Fibroblast of pulmonary artery (primary cell): ENCODE measurements at places on chromosomes 7 and 10.

GRCh38 chr10:718143-718700 is 28.8 kb upstream of the DIP2C start:
- no peak for DNase-seq

DNA sequence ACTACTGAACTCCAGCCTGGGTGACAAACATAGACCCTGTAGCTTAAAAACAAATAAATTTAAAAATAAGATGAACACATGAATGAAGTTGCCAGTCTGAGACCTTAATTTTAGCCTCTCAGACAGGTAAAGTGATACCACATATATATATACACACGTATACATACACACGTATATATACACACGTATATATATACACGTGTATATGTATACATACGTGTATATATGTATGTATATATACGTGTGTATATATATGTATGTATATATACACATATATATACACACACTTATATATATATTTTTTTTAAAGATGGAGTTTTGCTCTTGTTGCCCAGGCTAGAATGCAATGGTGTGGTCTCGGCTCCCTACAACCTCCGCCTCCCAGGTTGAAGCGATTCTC is 62.7 kb downstream of the UBE2H start:
- DNase-seq: no peak

- no peak for DNase-seq
Measured at GRCh38 chr10:95758351-95759025, 2.5 kb downstream of the ENTPD1 start.

GRCh38 chr7:67453580-67454380 is 457.1 kb downstream of the TYW1 start:
- no peak for DNase-seq

DNA sequence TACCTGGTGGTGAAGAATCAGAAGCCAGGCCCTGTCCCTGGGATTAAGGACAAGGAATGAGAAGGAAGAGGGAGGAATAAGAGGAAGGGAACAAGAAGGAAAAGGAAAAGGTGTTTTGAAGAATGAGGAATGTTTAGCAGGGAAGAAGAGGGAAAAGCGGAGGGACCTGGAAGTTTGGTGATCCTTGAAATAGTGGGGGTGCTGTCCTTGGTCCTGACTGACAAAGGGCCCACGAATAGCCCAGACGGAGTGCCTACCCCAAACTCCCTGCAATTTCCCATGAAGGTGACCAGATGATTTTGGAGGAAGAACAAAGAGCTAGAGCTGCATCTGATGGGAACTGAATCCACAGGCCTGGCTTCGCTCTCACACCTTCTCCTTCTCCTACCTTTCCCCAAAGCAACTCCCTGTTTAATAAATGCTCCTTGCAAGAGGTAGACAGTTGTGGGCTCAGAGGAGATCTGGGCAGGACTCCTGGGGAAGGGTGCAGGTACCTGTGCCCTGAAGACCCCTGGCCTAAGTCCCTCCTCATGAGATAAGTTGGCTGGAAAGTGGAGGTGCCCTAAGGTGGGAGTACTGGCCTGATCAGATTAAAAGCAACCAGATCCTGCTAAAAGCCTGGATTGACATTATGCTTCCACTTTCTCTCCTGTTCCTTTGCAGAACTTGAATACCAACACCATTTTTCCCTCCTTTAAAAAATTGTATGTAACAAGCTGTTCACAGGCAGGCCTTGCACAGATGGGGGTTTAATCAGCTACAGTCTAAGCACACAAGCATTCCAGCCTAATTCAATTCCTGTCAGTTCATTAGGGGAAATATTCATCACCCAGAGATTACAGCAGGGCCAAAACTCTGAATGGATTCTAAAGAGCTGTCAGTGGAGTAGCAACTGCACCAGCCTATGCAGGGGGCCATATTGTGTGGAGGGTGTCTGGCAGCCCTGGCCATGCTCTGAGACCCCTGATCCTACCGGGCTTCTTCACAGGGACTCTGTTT is 19.4 kb downstream of the KAZALD1 start:
- DNase-seq: peak; percentile 40

- DNase-seq: no peak
Measured at GRCh38 chr10:16673443-16673842, 143.8 kb downstream of the RSU1 start.

GRCh38 chr7:116683786-116684185 is 11.8 kb downstream of the MET start:
- no peak for DNase-seq

- peak; percentile 50 for DNase-seq
Measured at GRCh38 chr7:42193471-42194129, 43.4 kb downstream of the GLI3 start.

DNA sequence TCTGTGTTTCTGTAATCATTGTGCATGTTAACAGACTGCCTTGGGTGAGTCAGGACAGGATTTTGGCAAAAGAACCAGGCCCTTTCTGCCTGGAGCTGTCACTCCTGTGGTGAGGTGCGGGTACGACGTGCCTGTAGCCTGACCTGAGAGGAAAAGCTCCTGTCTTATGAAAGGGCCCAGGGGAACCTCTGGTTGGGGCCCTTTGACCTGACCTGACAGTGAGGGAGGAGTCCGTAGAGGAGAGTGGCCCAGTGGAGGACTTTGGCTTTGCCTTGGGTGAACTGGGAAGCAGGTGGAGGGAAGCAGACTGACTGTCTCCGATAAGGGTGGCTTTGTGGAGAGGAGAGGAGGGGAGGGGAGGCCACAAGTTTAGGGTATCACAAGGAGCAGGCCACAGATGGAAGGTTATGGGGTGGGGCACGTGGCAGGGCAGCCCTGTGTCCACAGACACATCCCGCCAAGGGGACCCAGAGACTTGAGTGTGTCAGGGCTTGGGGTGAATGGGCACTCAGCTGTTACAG is 6.9 kb downstream of the PFKP start:
- no peak for DNase-seq

GRCh38 chr7:3244241-3244814 is 56.7 kb upstream of the SDK1 start:
- peak; percentile 64 for DNase-seq

DNA sequence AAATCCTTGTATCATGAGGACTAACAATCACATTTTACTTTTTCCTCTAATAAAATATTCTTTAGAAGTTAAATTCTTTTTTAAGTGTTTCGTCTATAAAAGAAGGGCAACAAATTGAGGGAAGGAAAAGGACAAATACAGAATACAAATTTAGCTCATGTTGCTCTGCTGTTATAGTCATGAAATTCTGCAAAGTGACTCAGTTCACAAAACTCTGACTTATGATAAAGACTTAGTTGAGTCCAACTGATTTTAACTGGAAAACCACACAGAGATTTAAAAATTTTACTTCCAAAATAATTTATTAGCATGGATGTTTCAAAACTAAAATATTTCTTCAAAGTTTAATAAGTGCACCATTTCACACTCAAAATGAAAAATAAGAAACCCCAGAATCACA is 75.0 kb upstream of the GPR22 start:
- peak; percentile 54 for DNase-seq

- DNase-seq: no peak
Measured at GRCh38 chr10:58137813-58138212, 129.9 kb downstream of the IPMK start.

DNA sequence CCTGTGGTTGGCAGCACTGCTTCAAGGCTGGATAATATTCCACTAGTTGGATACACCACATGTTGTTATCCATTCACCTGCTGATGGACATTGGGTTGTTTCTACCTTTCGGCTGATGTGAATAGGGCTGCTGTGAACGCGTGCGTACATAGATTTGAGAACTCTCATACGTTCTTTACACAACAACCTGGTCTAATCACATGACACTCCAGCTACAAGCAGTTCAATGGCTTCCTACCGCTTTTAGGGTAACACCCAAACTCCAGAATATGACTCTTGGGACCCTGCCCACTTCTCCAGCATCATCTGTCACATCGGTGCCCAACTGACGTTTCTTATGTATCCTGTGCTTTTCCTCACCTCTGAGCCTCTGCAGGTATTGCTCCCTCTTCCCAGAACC is 114.6 kb downstream of the ABLIM1 start:
- DNase-seq: no peak

DNA sequence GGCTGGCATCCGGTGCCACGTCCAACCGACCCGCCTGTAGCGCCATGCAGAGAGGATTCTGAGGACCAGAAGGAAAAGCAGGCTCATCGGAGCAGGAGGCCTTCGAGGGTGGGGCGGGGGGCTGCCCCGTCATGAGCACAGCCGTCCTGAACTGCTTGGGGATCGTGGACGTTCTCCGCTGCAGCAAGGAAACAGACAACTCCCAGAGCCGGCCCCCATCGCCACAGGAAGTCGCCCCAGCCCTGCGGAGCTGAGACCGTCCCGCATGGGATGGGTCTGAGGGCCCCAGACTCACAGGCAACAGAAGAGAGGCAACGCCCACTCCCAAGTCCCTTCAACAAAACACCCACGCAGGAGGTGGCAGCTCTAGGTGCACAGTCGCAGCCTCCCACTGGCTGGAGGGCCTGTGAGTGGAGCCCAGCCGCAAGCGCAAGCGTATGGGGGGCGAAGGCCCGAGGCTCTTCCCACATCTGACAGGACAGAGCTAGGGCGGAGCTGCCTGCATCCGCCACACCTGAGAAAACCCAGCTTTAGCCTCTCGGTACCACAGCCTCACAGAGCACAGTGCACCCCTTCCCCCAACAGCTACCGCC is 64.7 kb upstream of the TNRC18 start:
- no peak for DNase-seq

DNA sequence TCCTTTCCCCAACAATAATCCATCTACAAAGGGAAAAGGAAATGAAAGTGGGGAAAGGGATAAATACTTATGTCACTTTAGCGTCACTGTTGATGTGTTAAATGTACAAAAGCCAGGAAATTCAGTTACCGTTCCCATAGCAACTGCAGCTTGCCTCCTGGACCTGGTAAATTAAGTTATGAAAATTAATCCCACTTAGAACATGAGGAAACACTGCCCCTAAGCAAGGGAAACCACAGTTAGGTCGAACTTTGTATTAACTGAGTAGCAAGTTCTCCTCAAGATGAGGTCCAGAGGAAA is 338.2 kb upstream of the AOAH start:
- no peak for DNase-seq

GRCh38 chr7:114084472-114085312 is 165.9 kb upstream of the PPP1R3A start:
- peak; percentile 17 for DNase-seq

DNA sequence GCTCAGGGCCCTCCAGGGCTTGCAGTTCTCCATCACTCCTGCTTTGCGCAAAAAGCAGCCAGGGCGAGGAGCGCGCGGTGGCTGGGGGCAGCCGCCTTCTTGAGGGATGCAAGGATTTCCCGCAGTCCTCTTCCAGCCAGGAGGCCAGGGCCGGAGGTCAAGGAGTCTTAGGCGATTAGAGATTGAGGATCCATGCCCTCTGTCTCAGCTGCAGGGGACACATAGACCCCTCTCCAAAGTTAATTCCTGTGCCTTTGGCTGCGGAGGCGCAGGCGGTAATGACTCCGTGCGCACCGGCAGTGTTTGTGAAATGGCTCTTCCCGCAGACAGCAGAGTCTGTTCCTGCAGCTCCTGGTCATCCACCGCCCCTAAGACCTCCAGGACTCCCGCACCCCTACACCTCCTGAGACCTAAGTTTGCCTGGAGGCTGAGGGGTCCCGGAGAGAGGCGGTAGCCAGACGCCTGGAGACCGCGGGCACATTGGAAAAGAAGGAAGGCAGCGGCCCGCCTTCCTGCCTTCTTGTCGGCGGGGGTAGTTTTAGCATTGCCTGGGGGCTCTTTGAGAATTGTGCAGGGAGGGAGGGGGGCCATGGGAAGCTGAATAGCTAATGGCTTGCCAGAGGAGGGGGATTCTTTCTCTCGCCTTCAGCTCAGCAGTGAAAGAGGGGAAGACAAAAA is 3.3 kb upstream of the NEUROG3 start:
- no peak for DNase-seq

GRCh38 chr7:137418841-137419240 is 75.3 kb upstream of the PTN start:
- DNase-seq: no peak

- no peak for DNase-seq
Measured at GRCh38 chr10:96706331-96706853, 13.9 kb downstream of the PIK3AP1 start.

DNA sequence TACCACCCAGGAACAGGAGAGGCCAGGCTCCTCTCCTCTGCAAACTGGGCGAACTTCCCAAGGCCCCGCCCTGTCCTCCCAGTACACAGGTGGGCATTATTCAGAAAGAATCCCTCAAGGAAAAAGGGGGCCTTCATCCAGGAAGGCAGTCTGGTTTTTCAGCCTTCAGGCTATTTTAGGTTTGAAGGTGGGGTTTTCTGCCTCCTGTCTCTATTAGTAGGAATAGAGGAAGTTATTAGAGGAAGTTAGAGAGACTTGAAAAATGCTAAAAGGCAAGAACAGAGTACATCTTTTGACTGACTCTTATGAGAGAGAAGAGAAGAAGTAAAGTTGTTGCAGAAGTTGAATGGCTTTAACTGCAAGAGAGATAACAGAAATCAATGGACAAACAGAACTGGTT is 250.9 kb upstream of the SORCS1 start:
- no peak for DNase-seq

DNA sequence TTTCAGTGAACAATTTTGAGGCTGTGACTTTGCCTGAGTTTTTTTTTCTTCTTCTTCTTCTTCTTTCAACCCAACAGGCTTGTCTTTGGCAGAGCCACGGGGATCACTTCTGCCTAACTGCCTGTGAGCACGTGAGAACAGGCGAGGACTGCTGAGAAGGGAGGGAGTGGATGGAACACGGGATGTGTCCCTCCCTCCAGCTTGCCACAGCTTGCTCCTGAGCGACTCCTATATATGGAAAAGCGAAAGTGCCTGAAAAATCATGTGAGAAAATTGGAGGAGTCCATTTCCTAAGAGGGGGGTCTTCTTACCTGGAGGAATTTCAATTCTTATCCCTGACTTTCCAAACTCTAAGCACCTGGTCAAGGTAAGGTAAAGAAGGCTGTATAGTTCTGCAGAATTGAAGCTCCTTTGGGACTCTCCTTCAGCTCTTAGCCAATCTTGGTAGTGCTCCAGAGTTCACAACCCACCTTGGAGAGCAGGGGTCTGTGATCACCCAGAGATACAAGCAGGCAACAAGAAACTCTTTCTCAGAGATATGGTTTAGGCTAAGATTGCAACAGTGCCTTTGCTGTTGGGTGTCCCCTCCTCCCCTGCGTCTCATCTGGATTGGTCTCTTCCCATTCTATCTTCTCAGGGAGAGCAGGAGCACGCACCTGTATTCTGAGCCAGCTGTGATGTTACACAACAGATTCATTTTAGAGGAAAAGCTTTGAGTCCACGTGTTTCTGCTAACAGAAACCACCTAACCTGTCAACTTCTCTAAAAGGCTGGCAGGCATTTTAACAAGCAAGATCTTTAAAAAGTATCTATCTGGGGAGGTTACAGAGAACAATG is at the start of gene MAT1A:
MAT1A (minus strand) TSS at position 208 of the 837 bp plus-strand sequence. CDS start 235 bp downstream, outside the sequence.
- peak; percentile 10 for DNase-seq

GRCh38 chr10:87979847-87980246 is 116.4 kb downstream of the PTEN start:
- no peak for DNase-seq

GRCh38 chr10:47094636-47095035 is 183.4 kb downstream of the PTPN20 start:
- DNase-seq: no peak

- DNase-seq: no peak
Measured at GRCh38 chr10:112209684-112210131, 26.1 kb upstream of the GPAM start.
